Endodermal cell (in vitro differentiated cells): ENCODE measurements at places on chromosomes 4 and X. TPM values are rescaled to one million over a fixed set of nuclear protein-coding genes. Genes with fewer than 3 reads are reported as not detected.
A peak's percentile ranks its signal among the peaks of the same experiment; 100 is the strongest.

The ART3 gene
- total RNA-seq, result not detected in 3 replicates

The RLIM gene
- 32.0 and 33.4 TPM in 2 replicates for total RNA-seq

DNA sequence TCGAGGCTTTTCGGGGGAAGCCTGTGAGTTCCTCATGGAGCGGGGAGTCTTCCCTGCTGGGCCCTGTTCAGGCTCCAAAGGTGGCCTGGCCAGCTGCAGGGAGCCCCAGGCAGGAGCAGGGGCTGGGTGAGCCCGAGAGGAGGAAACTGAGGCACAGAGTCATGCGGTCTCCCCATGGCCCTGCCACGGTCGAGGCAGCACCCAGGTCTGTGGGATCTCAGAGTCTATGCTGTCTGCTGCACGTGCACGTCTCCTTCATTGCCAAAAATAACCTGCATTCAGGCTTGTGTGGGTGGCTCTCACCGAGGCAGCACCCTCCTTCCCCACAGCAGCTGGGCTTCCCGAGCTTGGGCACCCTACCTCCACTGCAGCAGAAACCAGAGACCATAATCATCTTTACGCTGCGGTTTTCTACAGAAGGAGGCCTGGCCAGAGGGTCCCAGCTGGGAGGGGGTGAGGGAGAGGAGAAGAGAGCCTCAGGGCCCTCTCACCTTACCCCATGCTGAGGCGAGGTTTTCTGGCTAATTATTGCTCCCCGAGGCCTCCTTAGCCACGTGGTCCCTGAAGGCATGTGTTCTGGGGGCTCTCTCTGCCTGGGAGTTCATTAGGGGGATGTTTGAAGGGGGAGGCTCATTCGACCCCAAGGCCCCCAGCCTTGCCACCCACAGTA, 64.3 kb downstream of the CPZ start:
- H3K27me3 ChIP-seq, result no peaks in the 10 kb centered on the region
- H3K27ac ChIP-seq, result no peak overlapping the region
- no peaks in the 10 kb centered on the region for H3K4me1 ChIP-seq
- DNase-seq, result peak; percentile 26
- H3K4me3 ChIP-seq, result no peak overlapping the region
- H3K36me3 ChIP-seq, result no peaks in the 10 kb centered on the region

- no peak overlapping the region for H3K4me3 ChIP-seq
- no peak overlapping the region for H3K27ac ChIP-seq
- DNase-seq, result no peak
- H3K4me1 ChIP-seq, result no peaks in the 10 kb centered on the region
Observed at GRCh38 chr4:37464373-37465128, 220.0 kb downstream of the NWD2 start.

DNA sequence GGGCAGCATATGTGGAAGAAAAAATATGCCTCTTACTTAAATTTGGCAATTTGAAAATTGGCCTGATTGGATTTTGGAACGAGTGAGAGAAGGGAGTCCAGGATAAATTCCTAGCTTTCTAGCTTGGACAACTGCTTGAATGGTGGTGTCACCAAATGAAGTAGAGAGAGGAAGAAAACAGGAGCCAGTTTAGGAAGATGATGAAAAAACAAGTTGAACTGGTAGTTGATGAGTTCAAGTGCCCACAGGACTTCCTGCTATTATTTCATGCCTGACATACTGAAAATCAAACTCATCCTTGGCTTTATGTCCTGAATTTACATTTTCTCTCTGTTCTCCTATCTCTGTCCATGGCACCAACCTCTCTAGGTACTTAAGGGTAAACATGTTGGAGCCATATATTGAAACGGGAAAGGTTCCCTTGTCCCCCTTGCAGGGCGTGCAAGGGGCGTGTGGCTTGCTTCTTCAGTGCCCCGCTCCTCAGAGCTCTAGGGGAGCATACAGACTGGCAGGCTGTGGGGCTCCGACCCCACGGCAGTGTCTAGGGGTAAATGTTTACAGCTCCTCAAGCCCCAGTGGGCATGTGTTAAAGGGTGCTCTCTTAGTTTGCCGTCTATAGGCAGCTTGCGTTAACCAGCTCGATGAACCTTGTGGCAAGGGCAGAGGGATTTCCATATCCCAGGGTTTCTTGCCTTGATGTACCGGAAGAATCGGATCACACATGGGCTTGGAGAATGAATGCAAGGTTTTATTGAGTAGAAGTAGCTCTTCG, 250.7 kb upstream of the PGRMC2 start:
- H3K27me3 ChIP-seq, result no peaks in the 10 kb centered on the region
- no peak overlapping the region for H3K27ac ChIP-seq
- H3K4me3 ChIP-seq, result no peak overlapping the region
- no peaks in the 10 kb centered on the region for H3K36me3 ChIP-seq
- no peak for DNase-seq

GRCh38 chrX:71111141-71111843, at the start of gene IL2RG:
IL2RG (minus strand) TSS chrX:71111577; CDS start chrX:71111539, 38 bp downstream.
- no peaks in the 10 kb centered on the region for H3K27me3 ChIP-seq
- H3K4me1 ChIP-seq, result no peaks in the 10 kb centered on the region
- no peak within 1 kb of the TSS for H3K4me3 ChIP-seq
- no peak for DNase-seq
- no peak within 1 kb of the TSS for H3K27ac ChIP-seq
